ENCODE measurements at places on chromosomes 13 and 19.

DNA sequence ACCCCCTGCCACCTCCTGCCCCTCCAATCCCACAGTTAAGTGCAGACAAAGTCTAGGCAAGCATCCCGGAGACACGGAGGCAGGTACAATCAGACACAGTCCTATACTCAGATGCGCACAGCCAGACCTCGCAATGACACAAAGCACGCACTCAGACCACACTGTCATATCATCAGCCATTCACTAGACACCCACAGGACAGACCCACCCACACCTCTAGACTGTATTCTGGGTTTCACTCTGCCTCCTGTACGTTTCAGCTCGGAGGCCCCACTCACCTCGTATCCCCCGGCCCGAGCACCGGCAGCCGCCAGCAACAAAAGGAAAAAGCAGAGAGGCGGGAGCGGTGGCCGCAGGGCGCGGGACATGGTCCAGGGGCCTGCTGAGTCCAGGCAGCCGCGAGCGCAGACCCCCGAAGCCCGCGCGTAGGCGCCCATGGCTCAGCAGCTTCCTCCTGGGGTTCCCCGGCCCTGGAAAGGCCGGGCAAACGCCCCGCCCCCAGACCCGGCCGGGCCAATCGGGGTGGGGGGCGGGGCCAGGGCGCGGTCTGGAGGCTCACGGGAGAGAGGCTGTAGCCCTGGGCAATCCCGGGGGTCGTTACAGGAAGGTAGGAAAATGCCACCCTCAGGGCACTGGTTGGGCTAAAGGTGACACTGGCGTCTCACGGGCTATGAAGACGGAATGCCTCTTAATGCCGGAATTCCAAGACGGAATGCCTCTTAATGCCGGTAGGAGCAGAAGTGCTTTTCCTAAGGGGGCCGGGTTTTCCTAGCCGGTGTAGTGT lies at the start of the genes MAN2B1 and WDR83:
Gene MAN2B1, minus strand, starts transcription at position 478 of the 784 bp plus-strand sequence. Its CDS starts 41 bp downstream, at position 437.
Gene WDR83, plus strand, starts transcription at position 543 of the 784 bp plus-strand sequence. CDS start 2,984 bp downstream, outside the sequence.
- peak; percentile 63 for DNase-seq

DNA sequence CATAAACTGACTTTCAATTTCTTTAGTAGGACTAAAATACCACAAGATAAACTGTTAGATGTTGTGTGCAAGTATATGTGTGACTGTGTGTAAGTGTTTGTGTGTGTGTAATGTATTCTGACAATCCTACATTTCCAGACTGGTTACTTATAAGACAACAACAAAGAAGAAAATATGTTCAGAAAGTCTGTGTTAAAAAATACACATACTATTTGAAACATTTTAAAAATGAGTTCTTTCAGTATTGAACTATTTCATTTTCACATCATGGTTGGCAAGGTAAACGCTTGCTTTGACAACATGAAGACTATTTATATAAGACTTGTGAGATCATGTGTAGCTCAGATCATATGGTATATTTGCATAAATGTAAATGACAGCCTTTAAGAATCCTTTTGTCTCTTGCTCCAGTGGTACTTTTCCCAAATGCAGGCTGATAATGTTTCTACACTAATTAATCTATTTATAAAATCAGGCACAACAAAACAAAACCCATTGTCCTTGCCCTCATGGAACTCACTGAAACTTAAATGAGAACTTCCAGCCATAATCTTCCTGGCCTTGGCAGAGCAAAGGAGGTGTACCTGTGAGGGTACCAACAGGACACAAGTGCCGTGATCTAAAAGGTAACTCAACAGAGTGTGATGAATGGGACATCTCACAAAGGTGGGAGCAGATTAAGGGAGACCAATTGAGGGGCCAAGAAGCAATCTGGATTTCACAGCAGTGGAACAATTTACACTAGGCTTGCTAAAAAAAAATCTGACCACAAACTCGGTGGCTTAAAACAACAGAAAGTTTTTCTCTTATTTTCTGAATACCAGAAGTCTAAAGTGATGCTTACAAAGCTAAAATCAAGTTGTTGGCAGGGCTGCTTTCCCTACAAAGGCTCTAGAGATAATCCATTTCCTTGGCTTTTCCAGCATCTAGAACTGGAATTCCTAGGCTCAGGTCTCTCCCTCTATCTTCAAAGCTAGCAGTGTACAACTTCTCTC lies 349.0 kb downstream of the TBC1D4 start:
- DNase-seq = no peak

DNA sequence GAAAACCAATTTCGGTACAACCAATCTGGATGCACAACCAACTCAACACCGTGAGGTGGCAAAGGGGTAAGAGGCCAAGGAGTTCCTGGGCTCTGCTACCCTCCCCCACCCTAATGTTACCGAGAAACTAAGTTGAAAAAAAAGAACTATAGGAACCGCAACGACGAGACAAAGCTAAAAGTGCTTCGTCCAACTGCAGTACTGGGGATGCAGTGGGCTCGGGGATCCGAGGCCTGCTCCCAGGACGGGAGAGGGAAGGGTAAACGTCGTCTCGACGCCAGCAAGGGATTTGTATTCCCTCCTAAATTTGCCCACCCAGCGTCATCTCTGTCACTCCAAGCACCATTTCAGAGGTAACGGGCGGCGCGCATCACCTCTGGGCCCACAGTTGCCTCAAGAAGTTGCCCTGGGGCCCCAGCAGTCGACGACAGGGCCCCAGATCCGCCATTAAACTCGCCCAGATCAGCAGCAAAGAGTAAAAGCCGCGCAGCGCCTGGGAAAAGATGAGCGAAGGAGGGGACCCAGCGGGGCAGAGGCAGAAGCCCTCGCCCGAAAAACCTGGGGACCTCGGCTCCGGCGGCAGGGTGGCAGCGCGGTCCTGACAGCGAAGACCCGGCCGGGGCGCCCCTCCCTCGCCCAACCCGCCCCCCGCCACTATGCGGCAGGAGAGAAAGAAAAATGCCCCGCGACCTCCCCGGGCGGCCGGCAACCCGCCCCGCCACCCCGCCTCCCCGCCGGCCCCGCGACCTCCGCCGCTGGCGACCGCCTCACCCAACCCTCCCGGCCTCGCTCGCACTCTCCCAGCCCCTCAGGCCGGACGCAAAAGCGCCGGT lies 752 bp downstream of the ZMYM5 start:
- peak; percentile 33 for DNase-seq

- DNase-seq = no peak
These were observed 119.8 kb downstream of the ATP11A start for GRCh38 chr13:112809332-112810315.

GRCh38 chr19:29964171-29964570 lies 22.1 kb downstream of the URI1 start:
- no peak for DNase-seq

- no peak for DNase-seq
These were observed 10.2 kb upstream of the JSRP1 start for GRCh38 chr19:2266183-2266993.

DNA sequence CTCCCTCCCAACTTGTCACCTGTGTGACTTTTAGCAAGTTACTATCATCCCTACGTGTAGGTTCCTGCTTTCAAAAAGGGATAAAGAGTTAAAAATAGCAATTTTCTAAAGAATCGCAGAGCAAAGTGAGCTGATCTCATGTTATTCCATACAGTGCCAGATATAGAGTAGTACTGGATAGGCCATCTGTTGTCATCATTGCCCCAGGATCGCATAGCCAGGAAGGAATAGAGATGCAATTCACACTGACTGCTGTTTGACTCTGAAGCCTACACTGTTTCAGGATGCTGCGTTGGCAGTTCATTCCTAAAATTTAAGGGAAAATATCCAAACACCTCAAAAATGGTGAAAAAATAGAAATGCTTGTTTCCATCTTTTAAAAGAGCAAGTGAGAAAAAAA lies 138.9 kb downstream of the SHISA2 start:
- DNase-seq = no peak

GRCh38 chr13:88339271-88339741 lies 668.1 kb downstream of the SLITRK5 start:
- DNase-seq = no peak

- no peak for DNase-seq
These were observed 686.4 kb downstream of the PCDH9 start for GRCh38 chr13:66543780-66544179.

DNA sequence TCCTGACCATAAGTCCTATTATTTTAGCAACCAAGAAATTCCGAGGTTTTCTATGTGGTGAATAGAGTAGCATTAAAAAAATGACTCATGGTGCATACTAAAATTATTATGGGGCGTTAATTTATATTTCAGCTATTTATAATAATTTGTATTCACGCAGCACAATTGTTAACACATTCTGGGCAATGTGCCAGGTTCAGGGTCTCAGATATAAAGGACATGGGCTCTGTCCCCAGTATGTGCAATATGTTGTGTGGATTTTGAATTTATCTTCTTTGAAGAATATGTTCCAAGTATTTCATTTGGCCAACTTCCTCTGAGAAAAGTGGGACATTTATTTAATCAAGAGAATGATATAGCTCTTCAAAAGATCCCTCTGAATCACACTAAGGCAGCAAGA lies 1434.7 kb upstream of the PRR20A start:
- no peak for DNase-seq
